Inflammatory macrophage (primary cell): ENCODE measurements at places on chromosomes 11 and 22.

DNA sequence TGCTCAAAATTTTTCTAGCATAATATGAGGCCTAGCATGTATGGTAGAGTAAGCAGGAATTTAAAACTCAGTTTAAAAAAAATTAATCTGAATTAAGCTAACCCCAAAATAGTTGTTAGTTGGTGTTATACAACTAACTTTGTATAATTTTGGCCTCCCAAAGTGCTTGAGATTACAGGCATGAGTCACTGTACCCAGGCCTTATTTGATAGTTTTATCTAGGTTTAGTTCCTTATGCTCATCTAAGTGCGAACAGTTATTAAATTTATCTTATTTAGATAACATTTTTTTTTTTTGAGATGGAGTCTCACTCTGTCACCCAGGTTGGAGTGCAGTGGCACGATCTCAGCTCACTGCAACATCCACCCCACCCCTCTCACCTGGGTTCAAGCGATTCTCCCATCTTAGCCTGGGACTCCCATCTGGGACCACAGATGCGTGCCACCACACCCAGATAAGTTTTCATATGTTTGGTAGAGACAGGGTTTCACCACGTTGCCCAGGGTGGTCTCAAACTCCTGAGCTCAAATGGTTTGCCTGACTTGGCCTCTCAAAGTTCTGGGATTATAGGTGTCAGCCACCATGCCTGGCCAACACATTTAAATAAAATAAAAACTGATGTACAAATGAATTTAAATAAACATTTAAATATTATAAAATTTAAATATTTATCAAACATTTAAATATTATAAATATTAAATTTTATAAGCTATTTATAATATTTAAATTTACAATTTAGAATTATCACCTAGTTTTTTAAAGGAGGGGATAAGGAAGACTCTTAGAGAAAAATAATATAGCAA lies 7.5 kb downstream of the IL18 start:
- no peak for DNase-seq

GRCh38 chr11:10680956-10681487 lies 12.5 kb downstream of the IRAG1 start:
- no peak for DNase-seq

DNA sequence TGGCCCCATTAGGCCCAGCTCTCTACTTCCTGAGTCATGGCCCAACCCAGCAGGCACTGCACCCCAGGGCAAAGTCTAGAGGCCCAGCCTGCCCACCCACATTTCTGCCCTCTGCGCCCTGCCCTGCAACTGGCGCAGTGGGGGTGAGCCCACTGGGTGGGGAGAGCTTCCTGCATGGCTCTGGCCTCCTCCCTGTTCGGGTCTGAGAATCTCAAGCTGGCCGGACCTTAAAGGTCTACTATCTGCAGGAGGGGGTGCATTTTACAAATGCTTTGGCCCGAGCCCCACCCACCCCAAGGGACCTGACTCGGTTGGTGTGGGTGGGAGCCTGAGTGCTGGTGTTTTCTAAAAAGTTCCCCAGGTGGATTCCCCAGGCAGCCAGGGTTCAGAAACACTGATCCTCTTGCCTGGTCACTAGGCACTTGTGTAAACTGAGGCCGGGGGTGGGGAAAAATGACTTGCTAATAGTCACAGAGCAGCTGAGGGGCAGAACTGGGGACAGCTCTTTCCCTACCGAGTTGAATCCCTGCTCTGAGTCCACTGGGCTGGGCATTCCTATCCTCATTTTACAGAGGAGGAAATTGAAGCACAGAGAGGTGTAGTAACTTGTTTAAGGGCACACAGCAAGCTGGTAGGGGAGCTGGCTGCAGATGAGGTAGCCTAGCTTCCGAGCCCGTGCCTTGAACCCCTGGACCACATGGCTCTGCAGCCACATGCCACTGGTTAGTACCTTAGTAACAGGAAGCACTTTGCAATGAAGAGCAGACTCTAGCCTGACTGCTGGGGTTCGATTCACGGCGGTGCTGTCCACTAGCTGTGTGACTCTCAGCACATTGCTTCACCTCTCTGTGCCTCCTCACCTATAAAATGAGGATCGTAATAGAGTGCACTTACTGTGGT lies 36.3 kb downstream of the CD82 start:
- no peak for DNase-seq

DNA sequence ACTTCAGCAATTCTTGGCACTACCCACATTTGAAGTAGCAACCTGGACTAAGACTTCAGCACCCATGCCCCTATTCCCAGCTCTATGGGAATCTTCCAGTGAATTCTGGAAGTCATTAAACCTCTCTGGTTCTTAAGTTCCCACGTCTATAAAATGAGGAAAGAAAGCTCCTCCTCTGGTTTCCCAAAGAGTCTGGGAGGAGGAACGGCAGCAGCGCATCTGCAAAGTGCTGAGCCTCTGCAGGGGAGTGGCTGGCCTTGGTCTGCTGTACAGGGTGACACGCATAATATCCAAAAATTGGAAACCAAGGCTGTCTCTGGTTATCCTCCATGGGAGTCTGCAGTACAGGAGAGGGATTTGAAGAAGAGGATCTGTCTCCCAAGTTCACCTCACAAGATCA lies 73.6 kb upstream of the TP53I11 start:
- no peak for DNase-seq

DNA sequence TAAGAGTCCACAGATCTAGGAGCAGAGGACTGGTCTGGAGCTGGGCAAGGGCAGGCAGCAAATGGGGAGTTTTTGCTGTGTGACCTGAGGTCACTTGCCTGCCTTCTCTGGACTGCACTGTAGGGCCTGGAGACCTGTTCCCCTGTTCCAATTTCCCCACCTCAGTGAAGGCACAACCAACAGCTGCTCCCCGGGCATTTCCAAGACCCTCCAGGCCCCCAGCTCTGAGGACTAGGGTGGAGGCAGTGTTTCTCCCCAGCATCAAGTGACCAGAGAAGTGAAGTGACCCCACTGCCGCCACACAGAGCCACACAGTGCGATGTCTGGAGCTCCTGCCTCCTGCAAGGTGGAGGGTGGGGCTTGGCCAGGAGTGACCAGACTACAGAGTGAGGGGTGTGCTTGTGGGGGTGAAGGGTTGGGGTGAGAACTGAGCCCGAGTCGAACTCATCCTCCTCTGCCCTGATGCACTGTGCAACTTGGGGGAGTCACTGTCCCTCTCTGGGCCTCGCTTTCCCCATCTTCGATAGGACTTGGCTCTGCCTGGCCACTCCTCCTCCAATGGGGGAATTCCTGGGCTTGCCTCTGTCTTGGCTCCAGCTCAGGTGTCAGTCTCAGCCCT lies 21.6 kb downstream of the P2RY2 start:
- DNase-seq, result no peak

- peak; percentile 60 for DNase-seq
Measured at GRCh38 chr11:15208378-15209222, 93.9 kb downstream of the INSC start.

- DNase-seq, result no peak
Measured at GRCh38 chr11:35620795-35621194, 2.5 kb downstream of the FJX1 start.

DNA sequence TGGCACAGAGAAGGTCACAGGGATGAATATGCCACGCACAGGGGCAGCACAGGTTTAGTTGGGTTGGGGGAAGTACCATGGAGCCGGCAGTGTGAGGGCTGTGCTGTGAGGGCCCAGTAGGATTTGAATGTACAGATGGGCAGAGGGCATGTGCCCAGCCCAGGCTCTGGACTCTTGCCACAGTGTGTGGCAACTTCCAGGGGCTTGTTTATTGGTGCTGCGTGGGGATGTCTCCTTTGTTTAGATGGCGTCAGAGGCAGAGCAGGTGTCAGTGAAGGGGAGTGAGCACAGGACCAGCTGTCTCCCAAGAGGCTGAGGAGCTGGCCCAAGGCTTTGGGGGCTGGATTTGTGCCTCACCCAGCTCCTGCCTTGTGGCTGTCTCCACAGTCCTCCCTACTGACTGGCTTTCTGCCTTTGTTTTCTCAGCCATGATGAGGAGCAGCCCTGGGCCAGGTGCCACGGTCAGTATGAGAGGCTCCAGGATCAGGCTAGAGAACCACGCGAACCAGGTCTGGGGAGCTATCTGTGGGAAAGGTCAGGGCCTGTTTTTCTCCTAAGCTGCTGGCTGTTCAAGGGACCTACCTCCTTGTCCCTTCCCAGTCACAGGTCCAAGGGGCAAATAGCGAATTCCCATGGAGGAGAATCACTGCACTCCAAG lies 21.9 kb downstream of the SUN2 start:
- DNase-seq, result no peak

DNA sequence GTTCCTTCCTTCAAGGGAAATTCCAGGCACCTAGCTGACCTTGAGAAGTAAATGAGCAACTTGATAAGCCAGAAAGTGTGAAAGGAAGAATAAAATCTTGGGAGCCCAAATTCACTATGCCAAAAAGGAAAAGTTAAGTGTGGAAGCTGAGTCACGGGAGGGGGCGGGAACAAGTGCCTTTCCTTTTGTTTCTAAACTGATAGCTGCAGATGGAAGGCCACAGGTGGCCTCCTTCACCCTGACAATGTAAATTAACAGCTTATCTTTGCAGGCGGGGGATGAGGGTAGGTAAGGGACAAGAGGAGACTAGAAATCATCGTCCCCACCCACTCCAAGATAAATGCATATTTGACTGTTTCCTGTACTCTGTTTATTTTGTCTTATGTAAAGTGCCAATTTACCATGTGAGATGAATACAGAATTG lies 36.4 kb upstream of the TREH start:
- no peak for DNase-seq
